Stimulated activated CD8-positive, alpha-beta memory T cell treated with anti-CD3 and anti-CD28 coated beads, Interleukin-12 subunit alpha, Interleukin-12 subunit beta, amount 100 ng/mL, for 1 hour (primary cell): ENCODE measurements at places on chromosomes 4 and X.

GRCh38 chrX:110454336-110454735 lies 95.7 kb downstream of the RTL9 start:
- DNase-seq = no peak

DNA sequence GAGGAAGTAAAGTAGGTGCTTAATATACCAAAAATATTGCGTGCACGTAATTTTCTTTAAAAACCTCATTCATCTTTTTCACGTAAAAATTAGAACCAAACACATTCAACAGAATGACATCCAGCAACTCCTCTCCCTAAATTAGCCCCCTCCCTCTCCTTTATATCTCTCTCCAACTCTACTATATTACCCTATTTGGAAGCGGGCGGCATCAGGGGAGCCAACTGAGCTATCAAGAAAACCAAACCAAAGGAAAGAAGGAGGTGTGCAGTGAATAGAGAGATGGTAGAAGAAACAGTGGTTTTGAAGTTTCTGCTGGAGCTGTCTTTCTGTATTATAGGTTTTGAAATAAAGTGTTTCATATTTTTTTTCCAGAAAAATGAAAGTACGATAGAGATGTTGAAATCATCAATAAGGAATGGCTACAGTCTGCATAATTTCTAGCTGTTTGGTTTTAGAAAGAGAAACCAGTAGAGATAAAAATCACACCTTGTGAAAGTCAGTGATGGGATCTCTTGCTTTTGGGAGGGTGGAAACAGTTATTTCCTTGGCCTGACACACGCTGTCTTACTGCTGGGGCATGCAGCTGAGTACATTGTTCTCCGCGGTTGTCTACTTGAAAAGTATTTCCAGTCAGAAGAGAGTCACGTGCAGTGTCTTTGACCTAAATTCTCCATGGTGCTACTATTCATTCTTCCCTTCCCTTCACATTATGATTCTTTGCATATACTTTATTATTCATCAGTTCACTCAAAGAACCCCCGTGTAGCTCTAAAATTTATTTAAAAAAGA lies 94.1 kb upstream of the WDR17 start:
- DNase-seq = no peak

DNA sequence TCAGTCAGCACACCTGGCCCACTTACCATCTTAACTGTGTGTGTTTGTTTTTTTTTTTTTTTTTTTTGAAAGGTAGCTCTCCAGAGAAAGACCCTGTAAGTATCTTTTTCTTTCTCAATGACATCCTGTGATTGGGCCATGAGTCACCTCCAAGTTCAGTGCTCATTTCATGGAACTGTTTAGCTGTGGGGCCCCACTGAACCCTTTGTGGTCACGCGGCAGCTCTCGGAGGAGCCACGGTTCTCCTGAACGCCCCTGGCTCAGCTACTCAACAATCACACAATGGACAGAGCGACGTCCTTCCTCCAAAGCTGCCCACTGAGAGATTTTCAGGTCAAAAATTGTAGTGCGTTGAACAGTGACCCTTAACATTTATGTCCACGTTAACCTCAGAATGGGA lies 14.2 kb upstream of the IL3RA start:
- no peak for DNase-seq

- DNase-seq = peak; percentile 13
Measured at GRCh38 chrX:48468693-48469691, 1.1 kb downstream of the SLC38A5 start.

GRCh38 chr4:707929-708630 lies 2.4 kb downstream of the PCGF3 start:
- no peak for DNase-seq

- DNase-seq = no peak
Measured at GRCh38 chrX:47483306-47484268, 565 bp upstream of the ZNF41 start.

- DNase-seq = no peak
Measured at GRCh38 chr4:6582889-6583490, 8.0 kb downstream of the MAN2B2 start.

- no peak for DNase-seq
Measured at GRCh38 chr4:143641361-143641760, 59.1 kb downstream of the FREM3 start.

DNA sequence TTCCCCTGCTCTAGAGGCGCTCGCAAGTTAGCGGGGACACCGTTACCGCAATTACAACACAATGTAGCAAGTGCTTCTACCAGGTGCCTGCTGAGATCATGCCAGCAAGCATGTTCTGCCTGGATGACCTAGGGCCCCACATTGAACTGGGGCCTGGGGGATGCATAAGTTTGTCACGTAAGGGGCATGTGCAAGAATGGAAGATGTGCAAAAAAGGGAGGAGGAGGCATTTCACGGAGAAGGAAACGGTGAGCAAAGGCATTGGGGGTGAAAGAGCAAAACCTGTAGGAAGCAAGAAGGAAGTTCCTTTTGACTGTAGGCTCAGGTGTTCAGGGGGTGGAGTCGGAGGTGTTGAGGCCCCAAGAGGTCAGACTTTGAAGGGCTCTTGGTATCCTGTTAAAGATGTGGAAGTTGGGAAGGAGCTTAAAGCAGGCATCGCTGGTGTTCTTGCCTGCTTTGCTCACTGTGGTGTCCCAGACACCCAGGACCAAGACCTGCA lies 602 bp upstream of the SCARB2 start:
- DNase-seq = no peak

GRCh38 chr4:71683309-71683708 lies 100.6 kb downstream of the GC start:
- no peak for DNase-seq

- DNase-seq = no peak
Measured at GRCh38 chr4:84563002-84563401, 19.9 kb upstream of the CDS1 start.

GRCh38 chrX:41604766-41605543 lies 83.8 kb upstream of the GPR34 start:
- no peak for DNase-seq
